Esophagus squamous epithelium (tissue), 5 donors: ENCODE measurements at places on chromosomes 5 and 9.

DNA sequence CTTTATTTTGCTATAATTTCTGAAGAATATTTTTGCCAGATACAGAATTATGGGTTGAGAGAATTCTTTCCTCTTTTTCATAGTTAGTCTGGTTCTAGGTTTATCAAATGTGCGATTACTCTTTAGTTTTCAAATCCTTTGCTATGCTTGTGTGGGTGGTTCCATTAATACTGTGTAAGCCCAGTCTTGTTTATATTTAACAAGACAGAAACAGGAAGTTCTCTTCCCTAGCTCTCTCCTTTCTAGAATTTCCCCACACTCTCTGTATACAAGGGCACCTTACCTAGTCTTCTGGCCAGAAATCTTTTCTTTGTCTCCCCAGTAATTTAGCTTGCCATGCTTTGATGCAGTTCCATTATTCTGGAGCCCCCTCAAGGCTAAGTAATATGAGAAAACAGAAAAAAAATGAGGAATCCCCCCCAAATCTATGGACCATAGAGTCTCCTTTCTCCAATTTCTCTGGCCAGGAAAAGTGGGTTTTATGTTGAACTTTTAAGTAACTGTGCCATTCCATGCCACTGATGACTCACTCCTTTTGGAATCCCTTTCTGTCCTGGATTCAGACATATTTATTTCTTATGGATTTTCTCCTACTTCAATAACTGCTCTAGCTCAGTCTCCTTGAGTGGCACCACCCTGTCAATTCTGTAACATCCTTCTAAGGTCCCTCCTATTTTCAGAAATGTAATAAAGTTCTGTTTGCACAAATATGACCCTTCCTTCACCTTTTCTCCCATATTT is 1714.1 kb downstream of the EFNA5 start:
- no peak for DNase-seq

- no peak for DNase-seq
These were observed 144.0 kb downstream of the DTWD2 start for GRCh38 chr5:118844351-118844750.

DNA sequence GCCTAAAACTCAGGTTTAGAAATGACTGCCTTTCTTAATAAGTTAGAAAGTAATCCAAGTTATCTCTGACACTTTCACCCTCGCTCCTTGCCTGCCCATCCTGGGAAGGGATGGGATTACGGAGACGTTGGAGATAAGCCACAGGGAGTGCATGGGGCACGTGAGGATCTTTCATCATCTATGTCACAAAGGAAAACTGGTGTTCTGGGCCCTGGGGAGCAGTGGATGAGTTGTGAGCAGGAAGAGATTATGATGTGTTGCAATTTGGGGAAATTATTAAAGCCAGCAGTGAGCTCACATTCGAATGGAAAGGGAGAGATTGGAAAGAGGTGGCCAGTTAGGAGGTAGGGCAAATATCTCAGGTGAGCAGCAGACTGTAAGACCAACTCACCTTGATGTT is 12.8 kb downstream of the AFAP1L1 start:
- DNase-seq, result no peak

DNA sequence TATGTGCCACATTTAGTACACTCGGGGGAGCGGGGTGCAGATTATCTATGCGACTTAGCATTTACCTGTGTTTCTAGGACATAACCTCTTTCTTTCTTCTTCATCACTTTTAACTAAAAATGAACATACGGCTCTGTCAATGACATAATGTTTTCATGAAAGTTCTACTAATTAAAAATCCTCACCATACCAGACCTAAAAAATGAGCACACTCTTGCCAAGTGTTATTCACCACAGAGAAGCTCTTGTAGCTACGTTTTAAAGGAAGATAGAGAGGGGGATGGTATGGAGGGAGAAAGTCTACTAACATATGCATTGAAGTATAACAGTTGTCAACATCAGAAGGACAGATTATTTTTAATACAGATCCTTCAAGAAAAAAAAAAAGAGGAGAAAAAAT is 1.6 kb downstream of the CDH10 start:
- DNase-seq, result no peak

DNA sequence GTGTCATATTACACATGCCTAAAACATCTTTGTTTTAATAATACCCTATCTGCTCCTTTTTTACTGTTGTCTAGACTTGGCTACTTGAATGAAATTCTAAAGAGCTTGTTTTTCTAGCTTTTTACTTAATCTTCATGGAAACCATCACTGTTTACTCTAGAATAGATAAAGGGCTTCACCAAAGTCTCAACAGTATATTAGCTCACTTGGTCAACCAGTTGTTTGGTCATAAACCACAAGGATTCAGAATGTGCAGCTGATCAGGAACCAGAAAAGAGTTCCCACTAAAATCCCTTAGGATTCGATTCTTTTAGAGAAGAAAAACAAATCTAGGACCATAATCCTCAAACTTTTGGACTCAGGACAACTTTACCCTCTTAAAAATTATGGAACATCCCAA is 38.0 kb downstream of the CDO1 start:
- no peak for DNase-seq

DNA sequence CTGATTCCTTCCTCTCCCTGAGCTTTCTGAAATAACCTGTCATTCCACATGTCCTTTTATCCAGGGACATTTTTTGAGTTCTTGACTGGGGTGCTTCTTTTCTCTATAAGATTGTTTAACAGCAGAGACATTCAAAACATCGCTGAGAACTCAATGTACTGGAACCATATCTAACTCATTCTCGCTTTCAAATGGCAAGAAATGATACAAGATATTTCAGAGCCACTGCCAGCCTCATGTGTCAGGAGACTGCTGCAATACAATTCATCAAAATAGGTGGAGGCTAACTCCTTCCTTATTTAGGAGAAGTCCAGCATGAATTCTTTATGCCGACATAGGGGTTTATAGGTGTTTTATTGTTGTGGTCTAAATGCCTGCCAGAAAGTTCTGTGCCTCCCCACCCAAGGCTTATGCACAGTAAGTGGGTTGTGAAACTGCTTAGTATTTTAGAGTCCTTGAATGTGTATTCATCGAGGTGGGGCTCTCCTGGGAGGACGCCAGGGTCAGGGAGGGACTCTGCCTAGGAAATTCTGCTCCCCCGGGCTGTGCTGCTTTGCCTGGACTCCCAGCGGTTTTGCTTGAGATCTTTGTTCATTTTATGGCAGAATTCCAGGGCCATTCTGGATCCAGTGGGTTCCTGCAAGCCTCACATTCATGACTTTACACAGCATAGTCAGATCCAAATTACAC is 53.9 kb downstream of the ZNF474 start:
- DNase-seq, result no peak

DNA sequence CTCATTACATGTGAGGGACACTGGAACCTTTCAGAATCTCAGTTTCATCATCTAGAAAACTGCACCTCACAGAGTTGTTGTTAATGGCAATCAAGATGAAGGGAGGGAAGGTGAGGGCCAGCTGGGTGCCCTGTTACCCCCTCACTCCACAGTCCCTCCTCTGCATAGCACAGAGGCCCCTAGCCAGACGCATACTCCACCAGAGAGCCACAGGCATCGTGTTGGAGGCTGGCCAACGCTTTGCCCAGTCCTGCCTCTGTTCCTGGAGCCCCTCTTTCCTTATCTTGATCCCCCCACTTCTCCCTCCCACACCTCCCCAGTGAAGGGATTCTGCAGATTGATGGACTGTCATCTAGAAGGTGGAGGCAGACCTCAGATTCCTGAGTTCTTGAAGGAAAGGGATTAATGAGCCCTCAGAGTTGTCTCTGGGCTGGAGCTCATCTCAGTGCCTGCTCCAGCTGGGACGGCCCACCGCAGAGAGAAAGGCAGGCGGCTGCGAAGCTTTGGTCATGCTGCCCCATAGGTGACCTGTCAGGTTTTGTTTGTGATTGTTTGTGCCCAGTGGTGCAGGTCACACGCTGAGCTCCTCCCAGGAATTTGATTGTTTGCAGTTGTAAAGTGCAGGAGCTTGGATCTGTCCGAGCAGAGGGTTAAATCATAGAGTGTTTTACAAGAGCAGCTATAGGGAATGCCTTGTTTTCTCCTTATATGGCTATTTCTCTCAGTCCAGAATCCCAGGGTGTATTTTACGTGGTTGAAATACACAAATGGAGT is 487.3 kb downstream of the CCDC171 start:
- DNase-seq, result no peak

DNA sequence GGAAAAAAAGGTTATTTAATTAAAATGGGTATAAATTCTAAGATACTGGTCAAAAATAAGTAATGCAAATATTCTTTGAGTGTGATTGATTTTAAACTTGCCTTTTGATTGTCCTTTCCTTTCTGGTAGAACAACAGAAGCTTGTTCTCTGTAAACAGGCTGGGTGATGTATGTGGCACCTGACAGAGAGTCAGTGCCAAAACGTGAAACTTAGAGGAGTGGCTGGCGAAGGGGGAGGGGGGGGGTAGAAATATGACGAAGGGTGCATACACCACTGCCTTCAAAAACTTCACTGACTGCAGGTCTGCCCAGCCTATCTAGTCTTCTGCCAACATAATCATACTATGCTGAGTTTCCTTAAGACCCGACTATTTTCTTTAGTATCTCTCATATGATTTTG is 629.8 kb upstream of the SEMA6A start:
- no peak for DNase-seq

DNA sequence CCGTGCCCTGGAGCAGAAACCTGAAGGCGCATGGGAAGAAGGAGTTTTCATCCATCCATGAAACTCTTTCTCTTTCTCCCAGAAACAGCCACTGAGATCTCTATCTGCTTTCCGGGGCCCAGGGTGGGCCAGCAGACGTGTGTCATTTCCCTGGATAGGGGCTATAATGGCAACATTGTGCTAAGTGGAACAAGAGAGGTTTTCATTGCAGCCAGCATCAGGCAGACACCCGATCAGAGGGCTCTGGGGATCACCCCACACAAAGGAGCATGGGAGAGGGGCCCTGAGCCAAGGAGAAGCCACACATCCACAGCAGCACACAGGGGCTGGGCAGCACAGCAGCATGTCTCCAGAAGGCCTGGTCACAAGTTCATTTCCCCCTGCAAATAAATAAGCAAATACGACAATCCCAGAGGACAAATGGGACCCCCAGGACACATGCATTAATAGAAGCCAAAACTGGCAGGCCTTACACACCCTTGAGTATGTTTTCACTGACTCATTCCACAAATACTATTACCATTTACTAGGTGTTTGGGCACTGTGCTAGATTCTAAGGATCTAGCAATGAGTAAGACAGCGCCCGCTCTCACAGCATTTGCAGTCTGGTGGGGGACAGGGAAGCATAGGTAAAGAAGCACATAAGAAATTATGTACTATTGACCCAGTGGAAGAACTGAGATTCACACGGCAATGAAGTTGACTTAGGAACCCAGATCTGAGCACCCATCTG is 4.3 kb upstream of the AFAP1L1 start:
- DNase-seq, result no peak

GRCh38 chr5:5473226-5473625 is 50.7 kb downstream of the ICE1 start:
- no peak for DNase-seq

GRCh38 chr5:94890907-94891306 is 272.4 kb downstream of the SLF1 start:
- DNase-seq, result no peak

- DNase-seq, result no peak
These were observed 585.3 kb upstream of the TLE4 start for GRCh38 chr9:78986446-78986845.

GRCh38 chr9:97628668-97629067 is 4.5 kb downstream of the TSTD2 start:
- no peak for DNase-seq

- no peak for DNase-seq
These were observed 149.1 kb downstream of the NXNL2 start for GRCh38 chr9:88684046-88684445.

GRCh38 chr9:85008215-85008614 is 338.7 kb downstream of the NTRK2 start:
- no peak for DNase-seq

DNA sequence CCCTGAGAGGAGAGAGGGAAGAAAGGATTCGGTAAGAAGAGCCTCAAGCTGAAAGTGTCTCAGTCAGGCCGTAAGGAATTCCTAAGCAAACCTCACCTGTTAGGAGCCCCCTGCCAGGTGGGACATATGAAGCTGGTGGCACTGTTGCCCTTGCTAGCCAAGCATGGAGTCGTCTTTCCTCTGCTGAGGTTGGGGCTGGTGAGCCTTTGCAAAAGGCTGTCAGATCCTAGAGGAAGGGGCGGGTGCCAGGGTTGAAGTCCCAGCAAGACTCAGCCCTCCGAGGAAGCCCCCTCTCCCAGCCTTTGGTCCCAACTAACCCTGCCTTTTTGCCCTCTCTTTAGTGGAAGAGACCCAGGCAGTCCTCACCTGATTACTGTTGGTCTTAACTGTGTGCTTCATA is 5.5 kb upstream of the SMIM32 start:
- no peak for DNase-seq

DNA sequence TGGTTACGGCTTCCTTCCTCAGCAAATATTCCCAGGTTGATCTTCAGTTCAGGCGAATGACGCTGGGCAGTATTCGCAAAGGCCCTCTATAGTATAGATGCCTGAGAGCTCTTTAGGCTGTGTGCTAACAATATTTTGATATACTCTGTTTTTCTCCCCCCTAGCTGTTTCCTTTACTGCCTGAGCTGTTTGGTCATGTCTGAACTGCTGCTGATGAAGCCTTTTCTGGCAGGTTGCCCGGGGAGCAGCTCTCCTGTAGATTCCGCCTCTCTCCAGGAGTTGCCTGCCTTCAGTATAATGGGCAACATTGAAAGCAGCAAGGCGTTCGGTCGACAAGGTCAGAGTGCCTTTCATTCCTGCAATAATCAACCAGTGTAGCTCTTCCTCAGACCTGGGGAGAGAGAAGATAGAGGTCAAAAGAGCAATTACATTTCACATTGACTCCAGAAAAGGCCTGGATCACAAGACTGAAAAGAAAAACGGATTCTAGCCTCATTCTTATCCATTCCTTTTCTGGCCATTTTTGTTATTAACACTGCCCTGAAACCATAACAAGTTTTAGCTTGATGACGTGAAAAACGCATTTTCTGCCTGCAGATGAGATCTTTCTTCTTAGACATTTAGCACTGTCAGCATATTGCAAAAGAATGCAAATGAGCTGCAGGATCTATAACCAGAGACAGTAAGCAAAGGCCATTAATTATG is 60.1 kb upstream of the ZNF608 start:
- DNase-seq, result no peak

- DNase-seq, result no peak
These were observed 48.4 kb upstream of the FUBP3 start for GRCh38 chr9:130530938-130531337.

GRCh38 chr5:74034733-74035132 is 408.7 kb downstream of the ARHGEF28 start:
- no peak for DNase-seq

DNA sequence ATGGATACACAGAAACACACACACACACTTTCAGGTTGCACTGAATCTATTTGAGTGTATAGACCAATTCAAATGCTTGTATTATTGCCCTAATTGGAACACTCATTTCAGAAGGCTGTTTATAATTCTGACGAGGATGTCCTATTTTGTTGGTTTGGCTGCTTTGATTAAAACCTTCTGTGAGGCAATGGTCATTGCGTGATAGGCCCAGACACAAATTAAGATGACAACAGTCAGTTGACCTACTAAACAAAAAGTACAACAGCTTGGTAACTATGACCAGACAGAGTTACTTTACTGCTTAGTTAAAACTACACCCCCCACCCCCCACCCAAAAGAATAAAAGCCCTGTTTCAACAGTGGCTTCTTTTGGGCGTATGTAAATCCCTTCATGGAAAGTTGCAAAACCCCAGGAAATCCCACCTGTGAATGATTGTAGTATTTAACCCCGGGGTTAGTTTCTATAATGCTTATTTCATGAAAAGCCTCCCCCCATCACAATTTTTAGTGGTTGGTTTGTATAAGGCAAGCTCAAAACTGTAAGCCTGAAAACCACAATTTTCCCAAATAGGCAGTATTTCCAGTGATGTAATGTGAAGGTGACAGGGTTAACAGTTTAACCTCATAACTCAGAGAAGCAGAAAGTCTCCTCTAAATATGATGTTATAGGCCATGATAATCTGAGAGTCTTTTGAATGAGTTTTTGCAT is 340.8 kb downstream of the FGF10 start:
- no peak for DNase-seq
